ENCODE measurements at places on chromosomes 13 and 19.

DNA sequence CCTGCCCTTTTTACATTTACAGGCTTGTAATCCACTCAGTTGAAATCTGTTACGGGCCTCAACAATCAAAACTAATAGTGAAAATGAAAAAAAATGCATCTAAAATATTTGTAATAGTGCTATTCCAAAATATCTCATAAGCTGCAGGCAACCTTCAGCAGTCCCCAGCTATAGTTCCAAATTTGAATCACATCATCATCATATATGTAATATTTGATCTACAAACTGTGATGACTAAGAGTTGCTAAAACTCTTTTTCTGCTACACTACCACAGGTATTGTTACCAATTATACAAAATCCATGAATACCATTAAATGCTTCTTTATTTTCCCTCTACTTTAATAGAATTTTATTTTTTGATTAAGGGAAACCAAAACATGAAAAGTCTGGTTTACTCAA, 121.4 kb upstream of the RFC3 start:
- DNase-seq, result no peak

DNA sequence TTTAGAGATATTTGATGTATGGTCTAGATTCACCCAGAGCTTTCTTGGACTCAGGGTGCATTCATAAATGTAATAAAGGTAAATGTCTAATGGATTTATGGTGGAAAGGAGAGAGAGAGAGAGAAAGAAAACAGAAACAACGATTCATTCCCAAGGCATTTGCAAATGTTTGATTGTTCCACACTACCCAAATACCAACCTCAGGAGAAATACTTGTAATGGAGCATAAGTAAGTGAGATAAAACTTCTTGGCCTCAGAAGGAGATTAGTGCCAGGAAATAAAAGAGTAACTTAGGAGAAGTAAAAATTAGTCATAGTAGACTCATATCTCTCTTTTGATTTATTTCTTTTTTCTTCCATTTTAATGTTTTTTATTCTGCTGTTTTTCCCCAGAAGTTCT, 40.6 kb upstream of the DGKH start:
- no peak for DNase-seq

DNA sequence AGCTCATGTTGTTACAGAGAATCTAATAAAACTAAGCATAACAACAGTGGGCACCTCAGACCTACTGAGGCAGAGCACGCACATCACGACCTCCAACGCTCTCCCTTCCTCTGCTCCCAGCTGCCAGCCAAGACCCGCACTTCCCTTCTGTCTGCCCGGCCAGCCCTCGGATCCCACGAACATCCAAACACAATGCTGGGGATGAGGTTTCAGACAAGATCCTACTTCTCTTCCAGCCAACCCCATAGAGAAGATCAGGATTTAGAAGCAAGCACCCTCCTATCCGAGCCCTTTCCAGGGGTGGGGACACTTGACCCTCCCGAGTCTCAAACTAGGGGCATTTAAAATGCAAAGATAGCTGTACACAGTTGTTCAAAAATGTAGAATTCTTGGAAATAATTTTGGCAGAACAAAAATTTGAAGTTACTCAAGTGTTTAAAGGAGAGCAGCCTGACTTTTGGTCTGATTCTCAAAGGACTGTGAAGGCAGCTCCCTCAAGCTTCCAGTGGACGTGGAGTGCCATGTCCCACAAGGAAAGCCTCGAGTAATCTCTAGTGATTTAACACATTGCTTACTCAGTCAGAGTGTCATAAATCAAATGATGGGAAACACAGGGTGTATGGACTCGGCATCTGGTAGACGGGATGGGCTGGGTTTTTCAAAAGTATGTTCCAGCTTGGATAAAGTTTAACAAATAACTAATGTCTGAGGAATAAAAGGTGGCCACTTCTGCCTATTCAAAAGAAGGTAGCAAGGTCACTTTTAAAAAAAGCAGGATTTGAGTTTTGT, 32.8 kb downstream of the ANKRD10 start:
- DNase-seq, result no peak

DNA sequence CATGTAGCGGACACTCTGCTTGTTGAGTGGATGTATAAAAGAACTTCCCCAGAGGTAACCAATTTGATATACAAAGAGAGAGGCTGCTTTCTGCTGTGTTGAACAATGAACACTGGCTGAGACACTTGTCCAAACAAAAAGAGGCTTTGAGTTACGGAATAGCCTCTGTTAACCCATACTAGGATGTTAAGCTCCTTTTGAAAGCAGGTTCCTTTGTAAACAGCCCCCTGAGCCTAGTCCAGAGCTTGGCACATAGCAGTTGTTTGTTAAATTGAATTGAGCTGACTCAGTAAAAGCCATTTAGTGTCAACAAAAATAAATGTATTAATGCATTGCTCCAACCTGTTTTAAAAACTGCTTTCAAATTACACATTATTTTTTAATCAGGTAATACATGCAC, 200.1 kb downstream of the MZT1 start:
- DNase-seq, result no peak

GRCh38 chr13:30116379-30116778, 191.0 kb downstream of the KATNAL1 start:
- no peak for DNase-seq

DNA sequence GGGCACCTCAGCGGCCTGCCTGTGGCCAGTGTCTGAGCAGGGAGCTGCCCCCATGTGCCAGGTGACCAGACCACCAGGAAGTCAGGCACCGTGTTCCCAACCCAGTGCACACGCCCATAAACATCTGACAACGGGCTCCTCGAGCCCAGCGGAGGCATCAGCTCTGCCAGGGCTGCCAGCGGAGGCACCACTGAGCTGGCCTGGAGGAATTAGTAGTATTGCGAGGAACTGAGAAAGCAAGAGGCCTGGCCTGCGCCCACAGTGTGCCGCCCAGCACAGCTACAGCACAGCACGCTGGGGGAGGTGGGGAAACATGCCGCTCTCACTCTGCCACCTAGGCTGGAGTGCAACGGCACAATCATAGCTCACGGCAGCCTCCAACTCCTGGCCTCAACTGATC, 44.6 kb downstream of the ANKRD27 start:
- DNase-seq, result no peak

GRCh38 chr13:52112591-52112990, 16.3 kb downstream of the NEK5 start:
- no peak for DNase-seq

GRCh38 chr19:656751-657559, 6.1 kb downstream of the RNF126 start:
- DNase-seq, result peak; percentile 2

DNA sequence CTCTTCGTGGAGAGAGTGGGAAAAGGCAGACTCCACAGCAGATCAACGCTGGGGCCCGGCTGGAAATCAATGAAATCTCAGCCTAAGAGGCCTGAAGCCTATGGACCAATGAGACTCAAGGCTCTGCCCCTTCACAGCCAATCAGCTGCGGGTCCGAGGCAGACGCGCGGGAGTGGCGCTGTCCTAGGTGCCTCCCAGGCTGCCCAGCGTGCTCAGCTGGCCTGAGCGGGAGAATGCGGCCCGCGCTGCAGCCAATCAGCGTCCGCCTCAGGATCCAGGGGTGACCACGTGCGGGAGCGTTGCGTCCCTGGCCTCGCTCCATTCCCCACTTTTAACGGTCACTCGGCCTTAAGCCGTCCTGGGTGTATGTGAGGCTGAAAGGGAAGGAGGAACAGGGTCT, at the start of gene ZBTB32:
TSS of gene ZBTB32 (plus strand) at position 341 of the 400 bp plus-strand sequence. CDS start 10,069 bp downstream, outside the sequence.
- DNase-seq, result no peak

DNA sequence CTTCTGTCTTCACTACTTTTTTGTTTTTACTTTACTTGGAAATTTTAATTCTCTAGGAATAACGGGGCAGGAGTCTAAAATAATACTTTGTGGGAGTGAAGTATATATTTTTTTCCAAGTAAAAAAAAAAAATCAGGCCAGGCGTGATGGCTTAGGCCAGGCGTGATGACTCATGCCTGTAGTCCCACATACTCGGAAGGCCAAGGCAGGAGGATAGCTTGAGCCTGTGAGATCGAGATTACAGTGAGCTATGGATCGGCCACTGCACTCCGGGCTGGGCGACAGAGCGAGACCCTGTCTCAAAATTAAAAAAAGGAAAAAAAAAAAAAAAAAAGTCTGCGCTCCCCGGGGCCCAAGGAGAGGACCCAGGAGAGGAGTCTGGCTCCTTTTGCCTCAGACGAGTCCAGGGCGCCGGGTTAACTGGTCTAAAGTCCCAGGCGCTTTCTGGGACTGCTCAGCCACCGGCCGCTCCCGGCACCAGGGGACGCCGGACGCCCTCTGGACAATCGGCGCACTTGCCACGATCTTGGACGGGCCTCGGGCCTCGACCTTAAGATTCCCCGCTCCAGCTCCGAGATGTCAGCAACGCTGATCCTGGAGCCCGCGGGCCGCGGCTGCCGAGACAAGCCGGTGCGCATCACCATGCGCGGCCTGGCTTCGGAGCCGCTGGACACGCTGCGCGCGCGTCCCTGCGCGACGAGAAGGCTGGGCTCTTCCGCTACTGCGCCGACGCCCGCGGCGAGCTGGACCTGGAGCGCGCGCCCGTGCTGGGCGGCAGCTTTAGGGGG, 2.7 kb upstream of the ZFP82 start:
- DNase-seq, result no peak

DNA sequence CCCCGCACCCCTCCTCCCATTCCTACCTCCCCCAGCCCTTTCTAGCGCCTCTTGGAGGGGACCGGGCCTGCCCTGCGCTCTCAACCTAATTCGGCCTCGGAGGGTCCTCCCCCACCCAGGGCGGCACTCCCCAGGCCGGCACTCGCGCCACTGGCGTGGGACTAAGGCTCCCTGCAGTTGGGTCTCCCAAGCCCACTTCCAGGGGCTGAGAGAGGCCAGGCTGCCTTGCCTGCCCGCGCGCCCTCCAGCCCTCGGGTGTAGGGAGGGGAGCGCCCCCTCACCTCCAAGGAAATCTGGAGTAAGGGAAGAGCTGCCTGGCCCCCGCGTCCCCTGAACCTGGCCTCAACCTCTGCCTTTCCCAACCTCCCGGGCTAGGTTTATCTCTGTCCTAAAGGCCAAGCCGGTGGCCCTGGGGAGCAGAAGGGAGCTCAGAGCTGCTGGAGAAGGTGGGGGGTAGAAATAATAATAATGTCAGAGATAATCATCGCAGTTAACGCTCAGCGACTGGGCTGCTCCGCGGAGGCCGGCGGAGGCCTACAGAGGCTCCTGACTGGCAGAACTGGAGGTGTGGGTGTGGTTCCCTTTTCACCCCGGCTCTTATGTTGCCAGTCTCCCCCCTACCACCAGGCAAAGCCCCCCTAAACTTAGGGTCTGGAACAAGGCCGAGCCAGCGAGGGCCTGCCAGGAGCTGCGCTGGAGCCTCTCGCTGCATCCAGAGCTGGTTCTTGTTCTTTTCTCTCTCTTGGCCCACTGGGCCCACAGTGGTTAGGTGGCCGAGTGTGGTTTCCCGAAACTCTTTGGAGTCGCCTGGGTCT, 9.6 kb downstream of the ZIC2 start:
- no peak for DNase-seq

DNA sequence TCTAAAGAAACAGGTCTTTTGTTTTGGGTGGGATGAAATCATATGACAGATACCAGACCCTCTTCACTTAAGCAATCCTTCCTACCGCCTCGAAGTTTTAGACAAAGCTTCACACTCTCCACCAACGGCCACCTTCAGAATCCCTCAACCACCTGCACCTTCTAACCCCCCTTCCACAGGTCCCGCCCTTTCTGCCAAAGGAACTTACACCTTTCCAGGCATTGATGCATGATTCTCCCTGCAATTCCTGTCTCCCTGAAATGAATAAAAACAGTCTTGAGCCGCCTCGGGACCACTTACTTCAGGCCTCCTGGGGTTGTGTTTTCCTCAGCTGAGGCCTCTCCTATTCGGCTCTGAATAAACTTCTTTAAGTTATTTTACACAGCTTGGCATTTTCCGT, 859 bp downstream of the ZNF433 start:
- DNase-seq, result no peak

DNA sequence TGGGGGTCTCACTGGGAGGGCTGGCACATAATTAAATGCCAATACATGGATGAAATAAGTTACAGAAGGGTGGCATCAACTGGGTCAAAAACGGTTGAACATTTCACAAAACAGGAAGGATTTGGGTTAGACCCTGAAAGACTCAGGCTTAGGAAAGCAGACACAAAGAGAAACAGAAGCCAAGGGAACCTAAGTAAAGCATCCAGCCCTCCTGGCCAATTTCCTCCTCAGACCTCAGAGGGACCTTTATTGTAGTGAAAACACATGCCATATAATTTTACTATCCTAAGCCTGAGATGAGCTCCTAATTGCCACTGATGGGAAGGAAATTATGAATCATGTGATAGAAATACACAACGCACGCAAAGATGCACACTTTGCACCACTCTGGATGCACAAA, 12.1 kb upstream of the CEACAM3 start:
- no peak for DNase-seq

GRCh38 chr19:38234615-38235014, 10.6 kb upstream of the DPF1 start:
- no peak for DNase-seq

GRCh38 chr19:30745476-30745985, 373.3 kb downstream of the ZNF536 start:
- no peak for DNase-seq

DNA sequence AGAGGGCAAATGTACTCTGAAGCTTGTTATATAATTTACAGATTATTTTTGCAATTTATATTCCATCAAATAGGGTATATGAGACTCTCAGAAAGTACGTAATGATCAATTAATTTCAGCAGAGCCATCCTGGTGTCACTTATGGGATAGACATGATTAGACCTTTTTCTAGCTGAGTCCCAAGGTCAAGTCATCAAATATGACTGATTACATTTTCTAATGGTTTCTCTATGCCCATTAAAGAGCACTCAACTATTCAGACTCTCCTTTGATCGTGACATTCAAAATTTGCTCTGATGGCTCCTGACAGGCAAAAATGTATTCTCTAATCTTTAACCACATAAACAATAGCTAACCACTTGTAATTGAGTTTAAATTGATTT, 469.2 kb downstream of the COG6 start:
- DNase-seq, result no peak

- no peak for DNase-seq
These were observed 94.3 kb upstream of the NBEA start for GRCh38 chr13:34847766-34848165.

DNA sequence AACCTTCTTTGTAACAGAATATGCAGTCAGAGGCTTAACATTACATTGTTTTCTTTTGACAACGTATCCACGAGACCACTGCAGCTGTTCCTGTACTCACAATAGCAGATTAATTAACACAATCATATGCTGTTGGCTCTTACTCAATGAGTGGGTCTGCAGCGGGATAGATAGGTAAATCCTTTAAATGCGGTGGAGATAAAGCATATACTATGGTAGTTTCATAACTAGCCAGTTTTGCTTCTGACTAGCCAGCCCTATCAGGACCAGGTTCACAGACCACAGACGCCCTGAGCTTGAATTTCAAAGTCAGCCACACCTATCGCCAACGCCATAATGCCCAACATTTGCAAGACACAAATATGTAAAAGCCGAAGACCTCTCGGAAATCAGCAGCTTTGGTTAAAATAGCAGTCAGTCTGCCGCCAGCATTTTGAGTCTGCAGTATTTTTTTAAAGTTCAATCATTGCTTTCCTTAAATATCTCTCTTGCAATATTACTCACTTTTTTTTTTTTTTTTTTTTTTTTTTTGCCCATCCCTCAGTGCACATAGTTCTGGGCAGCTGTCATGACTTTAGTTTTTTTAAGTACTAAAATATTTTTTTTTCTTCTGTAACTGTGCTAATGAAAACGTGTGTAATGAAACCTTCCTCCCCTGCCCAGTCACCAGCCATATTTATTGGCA, 120.5 kb downstream of the ZNF536 start:
- DNase-seq, result no peak

- no peak for DNase-seq
These were observed 293.6 kb downstream of the DNAJC15 start for GRCh38 chr13:43316946-43317353.

All from CD4-positive, alpha-beta T cell treated with Interleukin-6 for 4 hours (primary cell).